ENCODE measurements at places on chromosomes 2 and 18.

DNA sequence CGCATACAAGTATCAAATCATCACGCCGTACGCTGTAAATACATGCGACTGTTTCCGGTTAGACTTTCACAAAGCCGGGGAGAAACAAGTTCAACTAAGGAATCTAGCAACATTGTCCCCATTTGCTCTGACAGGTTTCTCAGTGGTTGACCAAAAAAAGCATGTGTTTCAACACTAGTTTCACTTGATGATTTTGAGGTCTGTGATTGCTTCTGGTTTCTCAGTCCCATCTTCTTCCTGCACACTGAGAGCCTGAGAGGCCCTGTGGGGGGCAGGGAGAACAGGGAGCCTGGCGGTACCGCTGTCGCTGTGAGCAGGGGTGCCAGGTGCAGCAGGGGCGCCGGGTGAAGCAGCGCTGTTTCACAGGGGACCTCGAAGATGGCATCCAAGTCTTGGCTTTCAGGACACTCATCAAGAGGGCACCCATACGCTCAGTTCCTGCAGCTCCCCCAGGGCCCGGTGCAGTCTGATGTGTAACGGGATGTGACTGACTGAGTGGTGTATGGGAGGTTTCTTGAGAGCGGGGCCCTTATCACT lies 270.9 kb downstream of the TWIST2 start:
- no peak for DNase-seq

- no peak for DNase-seq
These were observed 72.1 kb downstream of the PSMG2 start for GRCh38 chr18:12774982-12775381.

DNA sequence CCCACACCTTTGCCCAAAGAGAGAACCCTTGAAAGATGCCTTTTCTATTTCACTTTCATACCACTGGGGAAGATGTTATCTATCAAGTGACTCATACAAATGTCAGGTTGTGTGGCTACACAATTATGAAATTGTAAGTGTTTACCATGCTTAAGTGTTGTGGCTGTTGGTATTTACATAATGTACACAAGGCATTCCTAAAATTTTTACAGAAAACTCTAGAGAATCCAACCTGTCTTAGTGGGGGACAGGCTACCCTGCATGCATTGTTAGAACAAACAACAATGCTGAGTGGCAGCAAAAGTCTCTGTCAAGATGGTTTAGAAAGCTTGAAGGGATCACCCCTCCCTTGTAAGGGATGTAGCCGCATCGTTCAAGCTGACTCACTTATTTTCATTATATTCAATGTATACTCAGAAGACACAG lies 5.5 kb upstream of the MGAT4A start:
- DNase-seq: no peak

DNA sequence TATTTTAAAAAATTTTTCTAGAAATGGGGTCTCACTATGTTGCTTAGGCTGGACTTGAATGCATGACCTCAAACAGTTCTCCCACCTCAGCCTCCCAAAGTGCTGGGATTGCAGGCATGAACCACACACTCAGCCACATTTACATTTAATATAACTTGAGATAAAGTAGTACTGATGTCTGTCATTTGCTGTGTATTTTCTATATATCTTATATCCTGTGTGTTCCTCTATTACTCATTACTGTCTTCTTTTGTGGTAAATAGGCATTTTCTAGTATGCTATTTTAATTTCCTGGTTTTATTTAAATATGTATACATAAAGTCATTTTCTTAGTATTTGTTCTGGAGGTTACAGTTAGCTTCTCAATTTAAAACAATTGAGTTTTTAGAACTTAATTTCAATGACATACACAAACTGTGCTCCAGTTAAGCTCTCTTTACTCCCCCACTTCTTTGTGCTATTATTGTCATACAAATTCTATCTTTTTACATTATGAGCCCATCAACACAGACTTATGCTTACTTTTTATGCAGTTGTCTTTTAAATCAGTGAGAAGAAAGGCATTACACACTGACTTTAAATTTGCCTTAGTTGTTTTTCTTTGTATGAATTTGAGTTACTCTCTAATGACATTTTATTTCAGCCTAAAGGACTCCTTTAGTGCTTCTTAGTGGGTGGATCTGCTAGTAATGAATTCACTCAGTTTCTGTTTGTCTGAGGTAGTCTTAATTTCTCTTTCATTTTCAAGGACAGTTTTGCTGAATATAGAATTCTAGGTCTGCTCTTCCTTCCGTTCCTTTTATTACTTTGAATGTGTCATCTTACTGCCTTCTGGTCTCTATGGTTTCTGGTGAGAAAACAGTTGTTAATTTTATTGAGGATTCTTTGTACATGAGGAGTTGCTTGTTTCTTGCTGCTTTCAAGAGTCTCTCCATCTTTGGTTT lies 6.2 kb upstream of the INPP4A start:
- DNase-seq: no peak

- DNase-seq: no peak
These were observed 17.6 kb downstream of the SATB2 start for GRCh38 chr2:199440118-199440517.

DNA sequence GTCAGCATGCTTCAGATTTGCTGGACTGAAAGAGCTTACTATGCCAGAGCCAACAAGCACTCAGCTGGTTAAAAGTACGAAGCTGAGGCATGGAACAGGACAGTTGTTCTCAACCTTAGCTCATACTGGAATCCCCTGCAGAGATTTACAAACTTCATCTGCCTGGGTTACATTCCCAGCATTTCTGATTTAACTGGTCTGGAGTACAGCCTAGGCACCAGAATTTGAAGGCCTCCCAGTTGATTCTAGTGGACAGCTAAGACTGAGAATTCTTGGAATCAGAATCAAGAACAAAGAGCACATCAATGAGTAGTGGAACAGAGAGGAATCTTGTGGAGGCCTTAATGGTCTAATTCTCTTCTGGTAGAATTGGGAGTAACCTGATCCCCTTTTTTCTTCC lies 298.2 kb upstream of the NXPH2 start:
- DNase-seq: no peak

GRCh38 chr2:10977003-10977402 lies 65.3 kb downstream of the KCNF1 start:
- no peak for DNase-seq

DNA sequence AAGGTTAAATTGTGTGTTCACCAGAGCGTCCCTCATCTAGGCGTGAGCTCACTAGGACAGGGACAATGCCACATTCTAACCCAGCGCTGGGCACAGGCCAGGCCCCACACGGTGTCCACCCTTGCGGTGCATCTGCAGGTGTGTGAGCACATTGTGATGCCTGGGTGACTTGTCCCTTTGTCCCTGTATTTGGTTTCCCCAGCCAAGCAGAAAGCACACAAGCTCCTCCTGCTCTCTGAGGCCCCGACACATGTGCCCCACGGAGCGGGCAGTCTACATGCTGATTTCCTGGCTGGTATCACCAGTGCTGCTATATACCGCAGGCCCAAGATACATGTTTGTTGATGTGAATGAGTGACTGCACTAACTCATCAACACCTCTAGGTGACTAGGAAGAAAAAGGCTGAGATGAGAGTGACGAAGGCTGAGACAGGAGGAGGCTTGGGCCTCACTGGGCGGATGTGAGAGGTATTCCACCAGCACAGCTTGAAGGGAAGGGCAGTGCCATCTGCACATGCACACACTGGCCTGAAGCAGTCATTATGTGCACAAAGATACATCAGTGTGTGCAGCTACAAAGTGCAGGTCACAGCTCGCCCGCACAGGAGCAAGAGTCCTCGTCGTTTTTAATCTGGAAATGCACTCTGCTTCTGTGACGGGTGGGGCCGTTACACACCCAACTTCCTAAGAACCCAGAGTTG lies 205.9 kb downstream of the EIPR1 start:
- DNase-seq: no peak

DNA sequence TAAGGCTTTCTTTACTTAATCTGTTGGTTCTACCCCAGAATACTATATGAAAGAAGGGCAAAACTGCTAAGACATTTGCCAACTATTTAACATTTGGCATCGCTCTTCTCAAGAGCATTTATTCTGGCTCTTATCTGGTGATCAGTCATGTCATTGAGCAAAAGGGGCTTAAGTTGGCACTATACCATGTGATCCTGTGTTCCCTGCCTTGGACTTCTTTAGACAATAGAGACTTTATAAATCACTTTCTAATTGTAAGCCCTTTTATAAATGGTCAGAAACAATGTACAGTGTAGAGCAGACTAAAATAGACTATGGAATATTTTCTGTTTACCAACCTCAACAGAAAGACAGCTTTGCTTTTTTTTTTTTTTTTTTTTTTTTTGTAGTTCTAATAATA lies 52.1 kb downstream of the GTF3C3 start:
- DNase-seq: no peak

- DNase-seq: no peak
These were observed 1.1 kb downstream of the HNRNPLL start for GRCh38 chr2:38601463-38602135.

- DNase-seq: no peak
These were observed 1.3 kb downstream of the TWIST2 start for GRCh38 chr2:238848976-238849853.

DNA sequence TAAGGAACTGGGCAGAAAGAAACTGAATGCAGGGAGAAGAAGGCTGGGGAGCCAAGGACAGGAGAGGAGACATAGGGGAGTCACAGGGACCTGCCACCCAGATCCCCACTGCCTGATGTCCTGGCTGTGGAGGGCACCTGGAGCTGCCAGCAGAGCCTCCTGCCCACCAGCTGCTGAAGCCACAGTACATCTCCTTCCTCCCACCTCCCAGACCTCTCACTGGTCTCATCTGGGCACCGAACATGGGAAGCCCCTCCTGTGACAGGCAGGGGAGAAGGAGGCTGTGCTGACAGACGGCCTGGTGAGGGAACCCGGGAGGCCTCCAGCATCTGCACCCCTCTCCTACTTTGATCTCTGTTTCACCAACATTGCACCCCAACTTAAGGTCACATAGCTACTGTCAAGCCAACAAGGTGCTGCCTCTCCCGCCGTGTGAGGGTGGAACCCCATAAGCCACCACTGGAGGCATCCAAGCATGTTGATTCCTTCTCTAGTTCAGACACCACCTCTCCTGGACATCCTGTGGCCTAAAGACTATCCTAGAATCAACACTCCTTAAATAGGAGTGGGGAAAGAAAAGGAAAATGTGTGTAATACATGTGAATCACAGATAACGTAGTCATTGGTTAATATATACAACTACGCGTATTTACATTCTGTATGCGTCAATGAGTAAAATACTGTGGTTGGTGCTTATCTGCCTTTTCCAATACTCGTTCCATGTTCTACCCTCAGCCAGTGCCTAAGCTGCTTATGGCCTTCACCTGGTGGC lies 3.5 kb upstream of the RNPEPL1 start:
- peak; percentile 23 for DNase-seq

DNA sequence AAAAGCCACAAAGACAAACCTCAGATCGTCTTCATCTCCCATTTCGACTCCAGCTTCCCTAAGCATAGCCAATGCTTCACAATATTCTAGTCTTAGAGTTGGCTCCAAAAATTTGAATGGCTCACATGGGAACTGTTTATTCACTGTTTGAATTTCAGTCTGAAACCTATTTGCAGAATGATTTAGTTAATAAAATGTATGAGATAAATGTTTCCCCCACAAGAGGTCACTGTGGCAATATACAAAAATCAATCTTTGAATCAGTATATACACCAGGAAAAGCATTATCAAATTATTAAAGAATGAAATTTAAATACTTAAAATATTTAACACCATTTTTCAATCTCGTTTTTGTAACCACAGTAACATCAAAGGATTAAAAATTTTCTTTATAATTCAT lies 40.0 kb upstream of the MCM6 start:
- no peak for DNase-seq

GRCh38 chr2:197145471-197146056 lies 165.0 kb downstream of the ANKRD44 start:
- DNase-seq: no peak

- DNase-seq: peak; percentile 78
These were observed 3.7 kb upstream of the TGFA start for GRCh38 chr2:70557171-70557838.

DNA sequence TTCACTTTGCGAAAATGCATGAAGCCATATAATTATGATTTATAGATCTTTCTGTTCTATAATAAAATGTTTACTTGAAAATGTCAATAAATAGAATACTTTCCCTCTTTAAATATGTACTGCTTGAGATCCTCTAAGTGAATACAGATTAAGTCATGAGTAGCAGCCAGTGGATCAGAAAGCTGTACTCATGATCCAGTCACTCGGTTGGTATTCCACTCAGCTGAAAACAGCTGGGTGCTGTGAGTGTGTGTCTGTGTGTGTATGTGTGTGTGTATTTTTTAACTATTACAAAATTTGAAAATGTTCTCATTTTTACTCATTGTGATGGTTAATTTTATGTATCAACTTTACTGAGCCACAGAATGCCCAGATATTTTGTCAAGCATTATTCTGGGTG lies 141.6 kb upstream of the CYP26B1 start:
- DNase-seq: no peak

DNA sequence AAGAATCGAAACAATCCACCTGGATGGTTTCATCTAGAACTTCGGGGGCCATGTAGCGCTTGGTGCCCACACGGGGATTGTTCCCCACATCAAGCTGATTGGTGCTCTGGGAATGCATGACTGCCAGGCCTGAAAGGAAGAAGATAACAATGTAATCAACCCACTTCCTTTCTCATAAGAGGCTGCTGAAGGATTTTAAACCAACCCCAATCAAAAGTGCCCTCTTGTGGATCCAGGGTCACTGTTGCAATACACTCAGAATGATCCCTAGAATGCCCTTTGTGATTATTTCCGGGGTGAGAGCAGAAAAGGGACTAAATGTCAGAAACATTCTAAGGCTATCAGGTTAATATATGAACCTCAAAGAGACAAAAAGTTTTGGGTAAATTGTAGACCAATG lies 115.2 kb downstream of the ACVR1 start:
- DNase-seq: no peak

- peak; percentile 9 for DNase-seq
These were observed 2.9 kb downstream of the HOXD13 start for GRCh38 chr2:176095421-176095820.

Data from colonic mucosa (tissue), 4 donors.